Activated CD8-positive, alpha-beta memory T cell treated with anti-CD3 and anti-CD28 coated beads for 1 hour (primary cell): ENCODE measurements at places on chromosomes 13 and 19.

DNA sequence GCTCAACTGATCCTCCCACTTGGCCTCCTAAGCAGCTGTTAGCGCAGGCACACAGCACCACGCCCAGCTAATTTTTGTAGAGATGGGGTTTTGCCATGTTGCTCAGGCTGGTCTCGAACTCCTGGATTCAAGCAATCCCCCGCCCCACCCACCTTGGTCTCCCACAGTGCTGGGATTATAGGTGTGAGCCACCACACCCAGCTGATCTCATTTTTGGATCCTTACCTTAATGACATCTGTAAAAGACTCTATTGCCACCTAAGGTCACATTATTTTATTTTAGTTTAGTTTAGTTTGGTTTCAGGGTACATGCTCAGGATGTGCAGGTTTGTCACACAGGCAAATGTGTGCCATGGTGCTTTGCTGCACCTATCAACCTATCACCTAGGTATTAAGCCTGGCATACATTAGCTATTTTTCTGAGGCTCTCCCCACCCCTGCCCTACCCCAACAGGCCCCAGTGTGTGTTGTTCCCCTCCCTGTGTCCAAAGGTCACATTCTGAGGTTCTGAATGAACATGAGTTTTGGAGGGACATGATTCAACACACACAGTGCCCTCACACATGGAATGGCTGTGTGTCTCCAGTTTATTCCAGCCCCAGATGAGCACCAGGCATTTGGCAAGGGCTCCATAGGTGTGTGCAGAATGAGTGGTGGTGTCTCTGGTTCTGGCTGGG lies 1.3 kb downstream of the OR10H5 start:
- no peak for DNase-seq

DNA sequence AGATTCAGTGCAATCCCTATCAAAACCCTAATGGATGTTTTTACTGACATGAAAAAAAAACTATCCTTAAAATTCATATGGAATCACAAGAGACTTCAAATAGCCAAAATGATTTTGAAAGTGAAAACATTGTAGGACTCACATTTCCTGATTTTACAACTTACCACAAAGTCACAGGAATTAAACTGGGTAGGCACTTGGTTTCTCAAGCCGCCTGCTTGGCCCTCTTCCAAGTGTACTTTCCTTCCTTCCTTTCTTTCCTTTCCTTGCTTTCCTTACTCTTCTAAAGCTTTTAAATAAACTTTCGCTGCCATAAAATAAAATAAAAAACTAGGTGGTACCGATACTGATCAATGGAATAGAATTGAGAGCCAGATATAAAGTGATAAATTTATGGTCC lies 21.0 kb upstream of the CD33 start:
- DNase-seq = no peak

DNA sequence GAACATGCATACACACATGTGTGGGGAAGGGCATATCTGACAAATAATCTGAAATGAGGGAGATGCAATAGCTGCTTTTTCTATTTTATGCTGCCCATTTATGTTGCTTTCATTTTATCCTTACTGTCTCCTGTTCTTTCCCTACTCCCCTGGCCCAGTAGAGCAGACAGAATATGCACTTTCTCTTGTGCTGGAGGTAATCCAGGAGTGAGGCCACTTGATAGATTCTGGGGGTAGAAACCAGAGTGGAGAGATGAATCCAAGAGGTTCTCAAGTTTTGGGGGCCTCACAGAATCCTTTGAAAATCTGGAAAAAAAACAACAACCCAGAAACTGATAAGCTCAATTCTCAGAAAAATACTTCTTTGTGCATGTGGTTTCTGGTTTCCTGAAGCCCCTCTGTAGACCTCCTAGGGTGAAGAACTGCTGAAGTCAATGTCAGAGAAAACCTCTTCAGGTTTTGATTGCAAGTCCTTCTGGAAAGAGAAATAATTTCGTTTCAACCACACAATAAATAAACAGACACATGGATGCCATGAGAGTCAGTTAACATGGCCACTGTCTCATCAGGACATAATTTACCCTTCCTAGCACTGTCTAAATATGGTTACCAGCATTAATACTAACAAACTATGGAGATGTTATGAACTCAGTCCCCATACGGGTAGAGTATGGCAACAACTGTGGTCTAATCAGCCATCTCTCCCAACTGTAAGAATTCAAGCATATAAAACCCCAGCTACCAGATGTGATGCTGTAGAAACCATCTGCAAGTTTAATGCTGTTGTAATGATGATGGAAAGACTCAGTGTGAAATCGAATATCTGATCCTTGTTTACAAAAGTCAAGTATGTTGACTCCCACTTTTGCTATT lies 355.6 kb downstream of the SLC7A1 start:
- DNase-seq = no peak

DNA sequence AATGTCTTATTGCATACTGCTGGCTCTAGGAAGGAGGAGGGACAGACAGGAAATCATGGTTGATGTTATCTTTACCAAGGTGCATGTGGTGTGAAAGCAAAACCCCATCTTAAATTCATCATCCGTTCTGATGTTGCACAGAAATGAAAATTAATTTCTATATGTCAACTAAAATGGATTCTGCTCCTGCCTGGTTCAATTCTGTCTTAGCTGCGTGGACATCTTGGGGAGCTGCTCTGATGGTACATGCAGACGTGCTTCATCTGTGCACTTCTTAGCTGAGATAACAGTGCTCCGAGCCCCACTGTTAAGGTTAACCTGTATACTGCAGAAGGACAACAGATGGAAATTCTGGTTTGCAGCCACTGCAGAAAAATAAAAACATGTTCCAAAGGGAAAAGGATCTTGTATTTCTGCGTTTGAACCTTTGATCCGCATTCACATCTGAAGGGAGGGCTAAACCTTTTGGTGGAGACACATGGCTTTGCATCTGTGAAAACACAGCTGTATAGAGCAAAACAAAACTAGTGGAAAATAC lies 155.6 kb downstream of the TM9SF2 start:
- DNase-seq = no peak

GRCh38 chr19:43678512-43679261 lies 8.7 kb upstream of the PLAUR start:
- no peak for DNase-seq

- no peak for DNase-seq
Measured at GRCh38 chr13:39023761-39024160, 14.1 kb downstream of the PROSER1 start.

DNA sequence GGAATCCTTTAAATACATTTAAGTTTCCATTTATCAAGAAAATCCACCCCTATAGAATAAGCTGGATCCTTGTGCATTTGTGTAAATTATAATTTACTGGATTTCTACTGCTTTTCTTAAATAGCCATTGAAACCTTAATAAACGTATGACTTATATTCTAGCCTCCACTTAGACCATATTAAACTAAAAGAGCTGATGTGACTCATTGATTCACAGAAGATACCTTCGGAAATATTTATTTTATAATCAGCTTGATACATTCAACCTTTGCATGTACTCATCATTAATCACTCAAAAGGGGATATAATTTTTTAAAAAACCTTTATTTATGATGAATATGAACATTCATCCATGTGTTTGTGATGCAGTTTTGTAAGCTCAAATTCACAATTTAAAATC lies 136.3 kb downstream of the SPRY2 start:
- DNase-seq = no peak

DNA sequence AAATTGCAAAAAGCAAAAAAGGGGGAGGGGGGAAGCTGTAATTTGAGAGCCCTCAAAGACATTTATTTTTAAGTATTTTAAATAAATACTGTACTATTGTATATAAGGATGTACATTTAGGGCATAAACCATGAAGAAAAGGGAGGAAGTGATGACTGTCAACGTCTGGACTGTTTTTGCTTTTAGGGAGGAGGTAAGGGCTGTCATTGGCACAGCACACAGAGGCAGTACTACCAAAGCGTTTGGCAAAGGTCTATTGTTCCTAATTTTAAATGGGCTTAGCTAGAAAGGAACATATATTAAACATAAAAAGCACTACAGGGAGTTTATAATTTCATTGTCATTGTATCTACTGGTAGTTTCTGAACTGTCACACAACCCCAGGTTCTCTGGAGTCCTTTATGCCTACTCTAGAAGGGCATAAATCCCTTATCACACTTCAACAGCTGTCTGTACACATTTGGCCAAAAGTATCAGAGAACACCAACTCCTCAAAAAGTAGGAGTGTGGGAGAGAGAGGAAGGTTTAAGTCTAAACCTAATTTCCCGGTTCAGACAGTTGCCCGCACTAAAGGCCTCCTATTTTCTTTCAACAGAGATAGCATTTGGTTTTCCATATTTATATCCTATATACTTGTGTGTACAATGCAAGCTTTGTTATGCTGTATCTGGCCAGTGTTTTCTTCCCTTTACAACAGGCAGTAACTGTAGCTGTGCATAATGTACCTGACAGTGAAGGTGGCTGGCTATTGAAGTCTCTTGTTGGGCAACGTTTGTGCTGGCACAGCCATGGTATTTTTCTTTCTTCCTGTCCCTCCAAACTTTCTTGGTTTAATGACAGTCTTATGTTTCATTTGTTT lies 406.2 kb downstream of the KLF5 start:
- DNase-seq = no peak

- no peak for DNase-seq
Measured at GRCh38 chr19:55441319-55441691, 1.8 kb downstream of the SHISA7 start.

GRCh38 chr13:97333983-97334382 lies 100.0 kb upstream of the RAP2A start:
- DNase-seq = no peak

GRCh38 chr19:5339950-5340636 lies 519 bp downstream of the PTPRS start:
- no peak for DNase-seq

- DNase-seq = no peak
Measured at GRCh38 chr19:7203332-7203731, 90.9 kb downstream of the INSR start.

DNA sequence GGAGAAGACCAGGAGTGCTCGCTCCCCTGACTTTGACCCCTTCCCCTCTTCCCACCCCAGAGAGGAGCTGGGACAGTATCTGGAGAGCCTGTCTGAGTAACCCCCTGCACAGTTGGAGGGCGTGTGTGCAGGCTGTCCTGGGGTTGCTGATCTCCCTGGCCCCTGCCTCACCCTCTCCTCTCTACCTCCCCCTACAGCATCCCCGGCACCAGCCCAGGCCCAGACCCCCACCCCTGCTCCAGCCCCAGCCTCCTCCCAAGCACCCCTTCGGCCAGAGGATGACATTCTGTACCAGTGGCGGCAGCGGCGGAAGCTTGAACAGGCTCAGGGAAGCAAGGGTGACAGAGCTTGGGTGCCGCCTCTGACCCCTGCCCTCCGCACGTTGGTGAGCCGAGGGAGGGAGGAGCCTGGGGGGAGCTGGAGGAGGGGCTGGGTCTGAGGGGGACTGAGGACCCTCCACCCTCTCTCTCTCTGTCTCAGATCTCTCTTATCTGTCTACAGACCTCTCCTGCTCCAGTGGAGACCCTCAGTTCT lies 8.7 kb downstream of the PROSER3 start:
- DNase-seq = no peak

- no peak for DNase-seq
Measured at GRCh38 chr13:41313659-41314197, 2.7 kb downstream of the NAA16 start.
